ENCODE measurements at places on chromosomes 4 and X. TPM values are rescaled to one million over a fixed set of nuclear protein-coding genes. Genes with fewer than 3 reads are reported as not detected.

GRCh38 chr4:75752637-75753036 is 28.3 kb downstream of the USO1 start:
- no peaks in the 10 kb centered on the region for H3K27me3 ChIP-seq
- DNase-seq = no peak
- peaks cover 3% of the 10 kb centered on the region for H3K4me1 ChIP-seq
- peaks cover 7% of the 10 kb centered on the region for H3K36me3 ChIP-seq

The PPBP gene
- total RNA-seq = 1,001 TPM

GRCh38 chrX:16772460-16772859 is 13.8 kb upstream of the TXLNG start:
- no peak overlapping the region for H3K27ac ChIP-seq
- no peak for DNase-seq
- H3K4me3 ChIP-seq = no peak overlapping the region
- no peaks in the 10 kb centered on the region for H3K4me1 ChIP-seq
- H3K36me3 ChIP-seq = no peaks in the 10 kb centered on the region
- H3K27me3 ChIP-seq = peaks cover 4% of the 10 kb centered on the region

DNA sequence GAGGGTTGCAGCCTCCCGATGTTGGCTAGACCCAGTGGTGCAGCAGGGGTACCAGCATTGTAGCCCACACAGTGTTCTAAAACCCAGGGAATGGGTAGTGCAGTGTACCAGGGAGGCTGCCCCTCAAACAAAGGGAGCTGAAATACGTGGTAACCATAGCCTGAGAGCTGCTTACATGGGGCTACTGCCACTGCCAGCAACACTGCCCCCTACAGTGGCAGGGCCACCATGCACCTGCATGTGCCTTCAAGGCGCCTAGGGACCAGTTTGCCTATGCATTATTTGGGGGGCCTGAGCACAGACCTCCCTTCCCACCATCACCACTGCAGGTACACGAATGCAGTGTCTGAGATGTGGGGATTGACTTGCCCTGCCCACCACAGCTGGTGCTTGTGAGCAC is 21.0 kb upstream of the BMP15 start:
- no peak overlapping the region for H3K27ac ChIP-seq
- H3K36me3 ChIP-seq = no peaks in the 10 kb centered on the region

GRCh38 chr4:109754093-109754857 is 24.4 kb upstream of the PLA2G12A start:
- peaks cover 2% of the 10 kb centered on the region for H3K4me1 ChIP-seq
- peaks cover 3% of the 10 kb centered on the region for H3K36me3 ChIP-seq
- H3K4me3 ChIP-seq = no peak overlapping the region
- DNase-seq = no peak

The RIBC1 gene
- 1.6 TPM for total RNA-seq

DNA sequence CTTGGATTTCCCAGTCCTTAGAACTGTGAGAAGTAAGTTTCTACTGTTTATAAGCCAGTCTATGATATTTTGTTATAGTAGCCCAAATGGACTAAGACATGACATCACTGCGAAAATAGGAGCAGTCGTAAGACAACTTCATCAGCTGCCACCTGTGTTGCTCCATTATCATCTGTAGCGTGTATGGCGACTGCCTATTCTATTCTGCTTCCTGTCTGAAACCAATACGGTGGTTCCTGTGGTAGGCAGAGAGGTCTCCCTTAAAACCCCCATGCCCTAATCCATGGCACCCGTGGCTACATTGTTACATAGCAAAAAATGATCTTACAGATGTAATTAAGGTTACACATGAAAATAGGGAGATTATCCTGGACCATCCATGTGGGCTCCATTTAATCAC is 105.4 kb upstream of the FAT1 start:
- no peak overlapping the region for H3K4me3 ChIP-seq
- no peaks in the 10 kb centered on the region for H3K4me1 ChIP-seq
- no peaks in the 10 kb centered on the region for H3K36me3 ChIP-seq
- no peak for DNase-seq

The GUCY1B1 gene
- 15.3 TPM for total RNA-seq

The TMSB15A gene
- not detected for total RNA-seq

The TMEM154 gene
- 25.1 TPM for total RNA-seq

The NPNT gene
- not detected for total RNA-seq

- H3K36me3 ChIP-seq = peaks cover 2% of the 10 kb centered on the region
- H3K4me3 ChIP-seq = no peak within 1 kb of the TSS
- peaks cover 2% of the 10 kb centered on the region for H3K4me1 ChIP-seq
- H3K27ac ChIP-seq = no peak within 1 kb of the TSS
- peaks cover 9% of the 10 kb centered on the region for H3K27me3 ChIP-seq
Measured at GRCh38 chrX:153780678-153781427, at the start of gene SRPK3. SRPK3 (plus strand) TSS chrX:153781041; CDS start chrX:153781087, 46 bp downstream.

The SPATA18 gene
- 0.18 TPM for total RNA-seq

DNA sequence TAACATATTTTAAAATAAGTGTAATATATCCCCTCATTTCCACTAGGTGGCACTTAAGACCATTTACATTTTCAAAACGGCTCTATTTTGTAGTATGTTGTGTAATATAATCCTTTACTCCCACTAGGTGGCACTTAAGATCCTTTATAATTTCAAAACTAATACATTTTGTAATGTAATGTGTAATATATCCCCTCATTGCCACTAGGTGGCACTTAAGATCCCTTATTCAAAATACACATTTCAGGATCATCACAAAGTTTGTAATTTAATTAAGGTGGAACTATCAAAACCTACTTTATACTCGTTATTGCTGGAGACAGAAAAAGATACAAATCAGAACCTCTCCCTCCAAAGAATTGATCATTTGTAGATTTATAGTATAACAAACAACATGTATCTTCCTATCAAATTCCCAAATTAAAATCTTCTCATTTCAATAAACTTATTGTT is 132.5 kb downstream of the ARHGAP6 start:
- DNase-seq = no peak
- no peak overlapping the region for H3K27ac ChIP-seq
- H3K4me1 ChIP-seq = no peaks in the 10 kb centered on the region
- no peak overlapping the region for H3K4me3 ChIP-seq
- H3K27me3 ChIP-seq = no peaks in the 10 kb centered on the region

DNA sequence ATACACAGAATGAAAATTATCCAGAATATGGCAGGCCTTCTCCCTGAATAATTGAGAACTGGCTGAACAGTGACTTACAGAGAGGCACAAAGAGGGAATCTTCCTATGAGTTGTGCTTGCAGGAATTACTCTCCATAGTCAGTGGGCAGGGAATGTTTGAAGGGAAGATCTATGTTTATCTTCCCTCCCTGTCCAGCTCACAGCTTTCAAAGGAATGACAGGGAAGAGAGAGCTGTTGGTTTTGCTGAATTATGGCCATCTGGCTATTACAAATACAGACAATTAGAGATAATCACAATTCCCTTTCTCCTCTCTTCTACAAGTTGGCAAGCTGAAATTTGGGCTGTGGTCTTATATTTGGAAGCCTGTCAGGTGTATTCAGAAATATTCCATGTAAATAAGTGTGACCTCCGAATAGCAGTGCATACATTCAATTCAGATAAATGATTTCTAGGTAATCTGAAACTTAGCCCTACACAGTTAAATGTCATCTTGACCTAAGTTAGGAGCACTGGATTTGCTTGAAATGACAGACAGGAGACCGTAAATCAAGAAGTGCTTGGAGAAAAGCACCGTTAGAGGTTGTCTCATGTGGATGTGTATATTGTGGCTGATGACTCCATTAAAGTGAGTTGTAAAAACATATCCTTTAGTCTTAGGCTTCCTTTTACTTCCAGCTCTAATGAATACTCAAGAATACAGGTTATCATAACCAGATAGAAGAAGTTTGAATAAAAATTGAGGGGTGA is 136.8 kb downstream of the C4orf33 start:
- no peaks in the 10 kb centered on the region for H3K36me3 ChIP-seq
- no peak for DNase-seq
- no peak overlapping the region for H3K4me3 ChIP-seq
- no peaks in the 10 kb centered on the region for H3K4me1 ChIP-seq

- H3K4me1 ChIP-seq = no peaks in the 10 kb centered on the region
- no peak for DNase-seq
- no peaks in the 10 kb centered on the region for H3K27me3 ChIP-seq
- no peak overlapping the region for H3K4me3 ChIP-seq
Measured at GRCh38 chr4:107270614-107271013, 234.5 kb upstream of the DKK2 start.

- no peaks in the 10 kb centered on the region for H3K36me3 ChIP-seq
- no peak for DNase-seq
- no peaks in the 10 kb centered on the region for H3K27me3 ChIP-seq
Measured at GRCh38 chrX:154140742-154141141, 3.3 kb upstream of the OPN1LW start.

GRCh38 chr4:165443276-165443675 is 64.5 kb downstream of the CPE start:
- H3K27ac ChIP-seq = no peak overlapping the region
- no peak for DNase-seq
- H3K36me3 ChIP-seq = no peaks in the 10 kb centered on the region
- peaks cover 18% of the 10 kb centered on the region for H3K27me3 ChIP-seq
- peaks cover 3% of the 10 kb centered on the region for H3K4me1 ChIP-seq

The SYP gene
- total RNA-seq = 0.60 TPM

GRCh38 chr4:78656968-78657445 is 105.4 kb downstream of the ANXA3 start:
- peaks cover 26% of the 10 kb centered on the region for H3K4me1 ChIP-seq
- no peak for DNase-seq
- H3K27me3 ChIP-seq = peaks cover 4% of the 10 kb centered on the region
- H3K36me3 ChIP-seq = peaks cover 4% of the 10 kb centered on the region
- H3K27ac ChIP-seq = peak overlapping the region; percentile 81
- H3K4me3 ChIP-seq = peak overlapping the region; percentile 87

DNA sequence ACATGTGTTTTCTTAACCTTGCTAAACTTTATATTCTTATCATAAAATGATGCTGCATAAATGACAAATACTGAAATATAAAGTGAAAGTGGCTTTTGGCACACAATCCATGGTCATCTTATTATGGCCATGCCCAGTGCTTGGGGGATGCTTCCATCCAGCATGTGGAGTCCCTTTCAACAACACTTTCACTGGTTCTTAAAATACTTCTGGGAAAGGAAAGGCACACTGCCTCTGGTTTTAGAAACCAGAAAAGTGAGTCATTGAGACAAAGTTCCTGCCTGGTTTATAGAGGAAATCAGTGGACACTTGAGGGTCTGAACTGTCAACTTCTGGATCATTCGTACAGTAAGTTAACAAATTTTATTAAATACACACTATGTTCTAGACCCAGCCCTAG is 248.0 kb upstream of the ADAMTS3 start:
- H3K4me3 ChIP-seq = no peak overlapping the region
- H3K27ac ChIP-seq = no peak overlapping the region
- H3K4me1 ChIP-seq = no peaks in the 10 kb centered on the region
- H3K36me3 ChIP-seq = no peaks in the 10 kb centered on the region
- DNase-seq = no peak

GRCh38 chrX:5644776-5645175 is 583.9 kb downstream of the NLGN4X start:
- no peak overlapping the region for H3K4me3 ChIP-seq
- no peak for DNase-seq
- H3K36me3 ChIP-seq = no peaks in the 10 kb centered on the region
- no peak overlapping the region for H3K27ac ChIP-seq

DNA sequence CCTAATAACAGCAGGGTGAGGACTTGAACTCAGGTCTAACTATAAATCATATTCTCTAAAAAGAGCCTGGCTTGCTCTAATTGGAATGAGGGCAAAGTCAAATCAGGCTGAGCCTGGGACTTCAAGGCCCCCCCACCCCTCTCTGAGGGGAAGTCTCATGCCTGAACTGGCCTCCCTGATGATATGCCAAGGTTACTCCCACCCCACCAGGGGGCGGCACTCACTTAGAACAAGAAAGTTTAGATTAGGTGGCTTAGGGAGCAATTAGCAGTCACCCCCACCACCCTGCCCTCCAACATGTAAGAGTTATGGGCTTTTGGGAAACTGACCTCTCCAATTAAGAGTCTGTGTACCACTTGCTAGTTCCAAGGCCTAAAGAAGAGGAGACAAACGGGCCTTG is 2.7 kb downstream of the FOXO4 start:
- no peaks in the 10 kb centered on the region for H3K36me3 ChIP-seq
- peaks cover 43% of the 10 kb centered on the region for H3K4me1 ChIP-seq
- no peaks in the 10 kb centered on the region for H3K27me3 ChIP-seq
- DNase-seq = peak; percentile 67

GRCh38 chr4:105641845-105642244 is 66.6 kb downstream of the INTS12 start:
- peaks cover 19% of the 10 kb centered on the region for H3K27me3 ChIP-seq
- no peaks in the 10 kb centered on the region for H3K36me3 ChIP-seq
- no peak overlapping the region for H3K27ac ChIP-seq
- peaks cover 3% of the 10 kb centered on the region for H3K4me1 ChIP-seq

The CD40LG gene
- total RNA-seq = 60.7 TPM

GRCh38 chr4:81808011-81808672 is 336.4 kb upstream of the RASGEF1B start:
- no peaks in the 10 kb centered on the region for H3K36me3 ChIP-seq
- peaks cover 30% of the 10 kb centered on the region for H3K27me3 ChIP-seq
- no peak for DNase-seq
- no peak overlapping the region for H3K27ac ChIP-seq
- no peak overlapping the region for H3K4me3 ChIP-seq

DNA sequence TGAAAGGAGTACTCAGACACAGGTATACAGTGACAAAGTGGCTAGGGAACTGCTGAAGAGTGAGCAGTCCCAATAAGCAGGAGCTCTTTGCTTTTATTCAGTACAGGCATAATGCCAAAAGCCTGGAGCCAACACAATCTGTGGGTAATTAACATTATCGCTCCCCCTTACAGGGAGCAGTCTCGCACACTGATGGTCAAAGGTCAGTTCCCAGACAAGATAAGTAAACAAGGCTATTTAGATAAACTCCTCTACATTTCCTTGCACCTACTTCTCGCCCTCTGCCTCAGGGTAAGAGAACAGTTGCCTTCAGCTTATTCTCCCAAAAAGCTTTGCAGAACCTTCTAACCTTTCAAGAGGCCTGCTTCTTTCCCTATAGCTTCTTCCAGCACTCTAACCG is 73.9 kb upstream of the TAF9B start:
- H3K27me3 ChIP-seq = no peaks in the 10 kb centered on the region
- H3K4me1 ChIP-seq = no peaks in the 10 kb centered on the region
- no peak overlapping the region for H3K4me3 ChIP-seq
- H3K27ac ChIP-seq = no peak overlapping the region
- H3K36me3 ChIP-seq = no peaks in the 10 kb centered on the region
- no peak for DNase-seq

The CCDC110 gene
- 0.10 TPM for total RNA-seq

The PAGE2B gene
- total RNA-seq = not detected

The FABP2 gene
- total RNA-seq = not detected

DNA sequence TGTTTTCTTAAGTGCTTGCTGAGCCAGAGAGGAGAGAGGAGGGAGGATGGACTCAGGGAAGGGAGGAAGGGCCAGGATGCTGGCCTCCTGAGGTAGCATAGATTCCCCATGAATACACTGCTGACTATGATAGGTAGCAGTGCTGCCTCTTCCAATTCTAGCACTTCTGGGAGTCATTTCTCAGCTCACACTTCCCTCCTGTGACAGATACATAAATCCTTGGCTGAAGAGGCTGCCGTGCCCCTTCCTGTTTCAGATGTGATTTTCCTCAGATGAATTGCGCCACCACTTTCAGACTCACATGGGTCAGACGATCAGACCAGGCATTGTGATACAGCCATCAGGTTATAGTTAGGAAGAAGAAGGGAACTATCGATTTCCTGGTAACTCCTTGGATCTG is 22.4 kb downstream of the TSC22D3 start:
- no peak overlapping the region for H3K4me3 ChIP-seq
- H3K27ac ChIP-seq = no peak overlapping the region
- no peak for DNase-seq
- H3K27me3 ChIP-seq = no peaks in the 10 kb centered on the region
- H3K4me1 ChIP-seq = peaks cover 8% of the 10 kb centered on the region
- no peaks in the 10 kb centered on the region for H3K36me3 ChIP-seq
